ENCODE measurements at places on chromosomes 2 and 18. TPM values are rescaled to one million over a fixed set of nuclear protein-coding genes. Genes with fewer than 3 reads are reported as not detected.

DNA sequence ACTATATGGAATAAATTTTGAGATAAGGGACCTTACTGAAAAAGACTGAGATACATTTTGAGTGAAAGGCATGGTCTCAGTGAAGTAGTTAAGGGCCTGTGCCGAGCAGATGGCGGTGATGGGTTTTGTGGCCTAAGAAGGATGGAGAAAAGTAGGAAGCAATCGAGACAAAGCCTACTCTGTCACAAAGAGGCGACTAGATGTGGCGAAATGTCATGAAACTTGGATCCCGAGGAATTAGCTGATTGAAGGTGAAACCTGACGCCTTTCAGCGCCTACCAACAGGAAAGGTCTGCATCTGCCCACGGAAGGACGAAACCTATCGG is 558 bp upstream of the CEP192 start:
- H3K4me3 ChIP-seq, result peak overlapping the region; percentile 90
- DNase-seq, result no peak
- H3K4me1 ChIP-seq, result peaks cover 20% of the 10 kb centered on the region
- H3K27ac ChIP-seq, result peak overlapping the region; percentile 49

- H3K36me3 ChIP-seq, result no peaks in the 10 kb centered on the region
- no peak for DNase-seq
- H3K4me3 ChIP-seq, result no peak overlapping the region
Observed at GRCh38 chr2:17918789-17919188, 40.3 kb downstream of the KCNS3 start.

- H3K36me3 ChIP-seq, result no peaks in the 10 kb centered on the region
- H3K4me1 ChIP-seq, result no peaks in the 10 kb centered on the region
- no peak overlapping the region for H3K27ac ChIP-seq
- DNase-seq, result no peak
- H3K27me3 ChIP-seq, result no peaks in the 10 kb centered on the region
- H3K4me3 ChIP-seq, result no peak overlapping the region
Observed at GRCh38 chr2:64186699-64187605, 42.7 kb upstream of the PELI1 start.

Gene DBI
- 245 TPM for total RNA-seq

DNA sequence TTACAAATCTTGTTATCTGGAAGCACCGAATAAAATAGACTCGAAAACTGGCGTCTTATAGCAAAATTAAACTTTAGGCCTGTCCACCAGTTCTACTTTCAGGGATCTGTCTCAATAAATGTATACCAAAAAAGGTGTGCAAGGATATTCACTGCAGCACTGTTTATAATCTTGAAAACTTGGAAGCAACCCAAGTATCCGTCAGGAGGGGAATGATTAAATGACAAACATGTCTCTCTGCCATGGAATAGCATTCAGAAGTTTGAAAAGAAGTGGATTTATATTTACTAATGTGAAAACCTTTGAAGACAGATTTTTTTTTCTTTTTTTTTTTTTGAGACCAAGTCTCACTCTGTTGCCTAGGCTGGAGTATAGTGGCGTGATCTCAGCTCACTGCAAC is 32.3 kb upstream of the SATB2 start:
- DNase-seq, result no peak
- no peak overlapping the region for H3K4me3 ChIP-seq
- H3K27ac ChIP-seq, result no peak overlapping the region
- H3K36me3 ChIP-seq, result no peaks in the 10 kb centered on the region
- H3K27me3 ChIP-seq, result no peaks in the 10 kb centered on the region

DNA sequence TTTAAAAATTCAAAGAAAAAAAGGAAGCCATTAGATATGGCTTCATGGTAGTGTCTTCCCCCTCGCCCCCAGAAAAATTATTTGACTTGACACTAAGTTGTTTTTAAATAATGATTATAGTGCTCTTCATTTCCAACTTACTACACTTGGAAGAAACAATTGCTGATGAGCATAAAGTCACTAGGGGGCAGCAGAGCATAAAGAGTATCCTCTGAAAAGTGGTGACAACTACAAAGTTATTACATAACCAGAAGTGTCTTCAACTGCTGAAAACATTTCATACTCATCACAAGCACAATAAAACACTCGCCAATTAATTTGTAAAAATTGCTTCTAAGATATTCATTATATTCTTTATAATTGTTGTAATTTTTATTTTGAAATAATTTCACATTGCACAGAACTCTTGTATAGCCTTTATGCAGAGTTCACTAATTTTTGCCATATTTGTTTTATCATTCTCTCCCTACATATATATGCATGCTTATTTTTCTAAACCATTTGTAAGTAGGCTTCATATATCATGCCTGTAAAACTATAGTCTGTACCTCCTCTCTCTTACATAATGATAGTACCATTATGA is 54.9 kb downstream of the EXOC6B start:
- H3K4me1 ChIP-seq, result no peaks in the 10 kb centered on the region
- DNase-seq, result peak; percentile 84
- no peak overlapping the region for H3K4me3 ChIP-seq
- no peaks in the 10 kb centered on the region for H3K27me3 ChIP-seq
- no peaks in the 10 kb centered on the region for H3K36me3 ChIP-seq

Gene CTAGE1
- not detected for total RNA-seq

DNA sequence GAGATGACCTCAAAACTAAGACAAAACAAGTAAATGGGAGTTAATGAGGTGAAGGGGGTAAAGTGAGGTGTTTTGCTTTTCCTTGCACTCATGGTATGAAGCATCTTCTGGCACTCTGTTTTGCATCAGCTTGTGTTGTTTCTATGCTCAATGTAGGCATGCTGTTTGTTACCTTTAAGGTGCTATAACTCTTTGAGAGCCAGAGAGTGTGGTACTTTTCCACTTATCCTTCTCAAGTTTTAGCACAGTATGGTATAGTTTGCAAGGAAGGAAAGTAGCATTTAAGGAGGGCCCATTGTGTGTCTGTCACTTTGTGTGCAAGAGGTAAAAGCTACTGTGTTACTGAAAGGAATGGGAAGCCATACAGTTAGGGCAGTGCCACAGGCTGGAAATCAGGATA is 17.5 kb upstream of the CXCR4 start:
- H3K4me3 ChIP-seq, result no peak overlapping the region
- no peak overlapping the region for H3K27ac ChIP-seq
- no peaks in the 10 kb centered on the region for H3K36me3 ChIP-seq

GRCh38 chr18:79577451-79578395 is 101.9 kb upstream of the CTDP1 start:
- no peak overlapping the region for H3K27ac ChIP-seq
- H3K36me3 ChIP-seq, result no peaks in the 10 kb centered on the region
- H3K27me3 ChIP-seq, result no peaks in the 10 kb centered on the region
